ENCODE measurements at places on chromosomes 7 and 10. TPM values are rescaled to one million over a fixed set of nuclear protein-coding genes. Genes with fewer than 3 reads are reported as not detected.
A peak's percentile ranks its signal among the peaks of the same experiment; 100 is the strongest.

DNA sequence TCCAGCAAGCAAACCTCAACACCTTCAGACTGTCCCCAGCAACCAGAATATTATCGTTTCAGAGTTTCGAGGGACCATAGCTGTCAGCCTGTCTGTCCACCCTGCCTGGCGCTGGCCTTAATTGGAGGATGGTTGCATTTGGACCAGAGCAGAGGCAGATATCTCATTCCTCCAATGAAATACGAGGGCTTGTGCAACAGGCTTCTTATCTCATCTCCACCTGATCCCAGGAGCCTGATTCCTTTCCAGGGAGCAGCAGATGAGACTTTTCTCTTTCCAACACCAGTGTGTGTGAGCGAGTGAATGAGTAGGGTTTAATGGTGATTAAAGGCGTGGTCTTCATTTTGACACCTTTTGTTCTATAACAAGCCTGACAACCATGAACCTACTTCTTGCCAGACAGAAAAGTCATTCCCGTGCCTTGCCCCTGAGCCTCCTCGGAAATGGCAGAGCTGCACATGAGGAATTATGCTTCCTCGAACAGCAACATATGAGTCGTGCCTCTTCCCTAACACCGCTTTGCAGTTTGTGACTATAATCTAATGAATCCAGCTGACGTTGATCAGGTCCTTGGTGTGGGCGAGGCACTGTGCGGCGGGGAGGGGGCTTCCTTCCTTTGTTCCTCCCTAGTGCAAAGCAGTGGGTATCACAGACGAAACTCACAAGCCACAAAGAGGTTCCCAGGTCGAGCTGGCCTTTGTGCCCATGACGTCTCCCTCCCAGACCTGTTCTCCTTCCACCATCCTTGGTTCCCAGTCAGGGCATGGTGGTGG, 147.4 kb downstream of the CUX1 start:
- no peak overlapping the region for H3K4me3 ChIP-seq
- H3K36me3 ChIP-seq, result no peaks in the 10 kb centered on the region
- no peak overlapping the region for H3K27ac ChIP-seq
- H3K27me3 ChIP-seq, result no peaks in the 10 kb centered on the region

- DNase-seq, result no peak
- no peak overlapping the region for H3K4me3 ChIP-seq
- no peaks in the 10 kb centered on the region for H3K27me3 ChIP-seq
- no peaks in the 10 kb centered on the region for H3K36me3 ChIP-seq
- H3K27ac ChIP-seq, result no peak overlapping the region
- peaks cover 40% of the 10 kb centered on the region for H3K4me1 ChIP-seq
Observed at GRCh38 chr10:35464825-35465456, 128.6 kb downstream of the CCNY start.

GRCh38 chr7:155799514-155799913, 12.7 kb downstream of the SHH start:
- no peak overlapping the region for H3K27ac ChIP-seq
- no peaks in the 10 kb centered on the region for H3K4me1 ChIP-seq
- peak; percentile 42 for DNase-seq
- H3K4me3 ChIP-seq, result no peak overlapping the region
- H3K27me3 ChIP-seq, result peaks cover 22% of the 10 kb centered on the region

DNA sequence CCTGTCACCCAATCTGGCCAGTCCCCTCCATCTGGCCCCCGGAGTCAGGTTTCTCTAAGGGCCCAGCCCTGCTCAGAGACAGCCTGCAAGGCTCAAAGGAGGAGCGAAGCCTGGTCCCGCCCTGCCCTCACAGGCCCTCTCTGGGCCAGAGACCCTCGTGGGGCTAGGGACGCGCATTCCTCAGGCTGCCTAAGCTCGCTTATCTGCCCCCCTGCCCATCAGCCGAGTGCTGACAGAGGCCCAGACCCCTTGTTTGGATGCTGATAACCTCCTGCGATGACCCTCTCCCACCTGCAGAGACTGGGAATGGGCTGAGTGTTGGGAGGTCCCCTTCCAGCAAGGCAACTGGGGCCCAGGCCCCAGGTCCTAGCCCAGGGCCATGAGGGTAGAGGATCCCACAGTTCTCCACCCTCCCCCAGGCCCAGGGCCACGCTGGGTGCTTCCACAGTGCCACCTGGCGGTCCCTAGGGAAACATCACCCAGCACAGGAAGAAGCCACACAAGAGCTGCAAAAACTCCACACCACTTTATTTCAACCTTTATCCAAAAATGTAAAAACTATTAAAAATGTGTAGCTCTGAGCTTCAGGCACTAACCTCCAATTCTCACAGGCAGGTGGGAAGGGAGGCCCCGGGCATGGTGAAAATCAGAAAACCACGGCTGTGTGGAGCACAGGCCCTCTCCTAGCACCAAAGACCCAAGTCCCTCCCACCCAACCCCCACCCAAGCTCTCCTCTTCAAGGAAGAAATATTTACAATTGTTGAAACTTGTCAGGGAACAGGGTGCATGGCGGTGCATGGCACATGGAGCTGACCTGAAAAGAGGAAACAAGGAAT, 2.2 kb downstream of the NPM3 start:
- H3K4me1 ChIP-seq, result peaks cover 43% of the 10 kb centered on the region
- peaks cover 16% of the 10 kb centered on the region for H3K36me3 ChIP-seq
- peak overlapping the region; percentile 93 for H3K4me3 ChIP-seq
- no peak overlapping the region for H3K27ac ChIP-seq

GRCh38 chr10:112960151-112960681, 10.2 kb downstream of the TCF7L2 start:
- no peak overlapping the region for H3K27ac ChIP-seq
- H3K4me1 ChIP-seq, result peaks cover 33% of the 10 kb centered on the region
- H3K27me3 ChIP-seq, result peaks cover 33% of the 10 kb centered on the region
- no peaks in the 10 kb centered on the region for H3K36me3 ChIP-seq
- no peak for DNase-seq
- no peak overlapping the region for H3K4me3 ChIP-seq

DNA sequence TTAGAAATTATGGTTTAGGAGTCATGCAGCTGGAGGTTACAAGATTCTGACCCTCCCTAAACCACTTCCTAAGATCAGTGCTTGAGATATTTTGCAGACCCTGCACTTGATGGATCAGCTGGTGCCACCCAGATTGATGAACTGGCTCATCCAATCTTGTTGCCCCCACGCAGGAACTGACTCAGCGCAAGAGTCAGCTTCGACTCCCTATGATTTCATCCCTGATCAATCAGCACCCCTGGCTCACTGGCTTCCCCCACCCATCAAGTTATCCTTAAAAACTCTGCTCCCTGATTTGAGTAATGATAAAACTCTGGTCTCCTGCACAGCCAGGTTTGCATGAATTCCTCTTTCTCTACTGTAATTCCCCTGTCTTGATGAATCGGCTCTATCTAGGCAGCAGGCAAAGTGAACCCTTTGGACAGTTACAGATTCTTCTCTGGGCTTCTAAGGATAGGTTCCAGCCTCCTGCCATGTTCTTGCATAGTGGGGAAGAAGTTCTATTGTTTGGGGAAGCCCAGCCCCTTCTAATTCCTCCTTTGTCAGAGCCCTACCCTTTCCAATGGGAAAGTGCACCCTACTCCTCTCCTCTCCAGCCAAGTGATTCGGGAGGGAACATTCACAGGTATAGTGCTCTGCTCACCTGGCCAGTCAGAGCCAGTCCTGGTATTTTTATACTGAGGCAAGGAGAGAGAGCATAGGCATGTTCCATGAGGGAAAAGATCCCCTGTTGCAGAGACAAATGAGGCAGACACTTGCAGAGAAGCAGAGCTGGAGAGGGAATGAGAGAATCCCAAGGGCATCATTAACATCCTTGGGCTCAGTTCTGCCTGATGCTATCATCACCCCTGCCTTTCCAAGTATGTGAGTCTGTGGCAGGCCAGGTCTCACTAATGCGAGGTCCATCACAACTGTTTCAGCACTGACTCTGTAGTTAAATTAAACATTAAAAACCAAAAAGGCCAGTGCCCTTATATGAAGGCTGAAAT, 224.4 kb upstream of the GALNT17 start:
- DNase-seq, result no peak
- no peak overlapping the region for H3K4me3 ChIP-seq
- no peaks in the 10 kb centered on the region for H3K4me1 ChIP-seq
- H3K36me3 ChIP-seq, result peaks cover 6% of the 10 kb centered on the region
- H3K27me3 ChIP-seq, result no peaks in the 10 kb centered on the region

DNA sequence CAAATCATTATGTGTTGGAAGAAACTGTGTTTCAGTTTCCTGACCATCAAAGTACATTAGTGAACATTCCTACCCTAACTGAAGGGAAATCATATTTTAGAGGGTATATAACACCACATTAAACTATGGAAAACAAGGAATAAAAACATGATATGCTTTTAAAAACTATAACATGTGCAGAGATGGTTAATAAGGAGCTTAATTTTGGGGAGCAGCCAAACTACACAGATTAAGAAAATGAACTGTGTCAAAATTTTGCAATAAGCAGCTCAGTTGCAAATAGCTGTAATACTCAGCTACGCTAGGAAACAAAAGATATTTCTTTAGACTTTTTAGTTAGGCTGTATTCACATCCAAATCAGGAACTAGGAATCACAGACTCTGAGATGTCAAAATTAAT, 1115.7 kb upstream of the CELF2 start:
- no peak overlapping the region for H3K4me3 ChIP-seq
- H3K27ac ChIP-seq, result no peak overlapping the region
- no peaks in the 10 kb centered on the region for H3K27me3 ChIP-seq

GRCh38 chr7:23532490-23533237, 883 bp upstream of the TRA2A start:
- no peaks in the 10 kb centered on the region for H3K27me3 ChIP-seq
- H3K27ac ChIP-seq, result peak overlapping the region; percentile 97
- peaks cover 16% of the 10 kb centered on the region for H3K36me3 ChIP-seq
- H3K4me1 ChIP-seq, result peaks cover 23% of the 10 kb centered on the region

FAM131B gene
- total RNA-seq, result 2.9 TPM

CHRM2 gene
- not detected for total RNA-seq

TMUB1 gene
- 65.5 TPM for total RNA-seq

PAPOLB gene
- total RNA-seq, result 0.10 TPM

Measured in natural killer cell treated with Interleukin-12 subunit alpha and Interleukin-12 subunit beta and Interleukin-15 and Interleukin-18, amount 100 ng/mL, for 72 hours (primary cell).